ENCODE measurements at places on chromosomes 4 and X.
A peak's percentile ranks its signal among the peaks of the same experiment; 100 is the strongest.

- no peak for DNase-seq
These were observed 8.7 kb upstream of the DCTD start for GRCh38 chr4:182925855-182926254.

- DNase-seq, result no peak
These were observed 65.7 kb upstream of the EXOC1L start for GRCh38 chr4:55753856-55754255.

DNA sequence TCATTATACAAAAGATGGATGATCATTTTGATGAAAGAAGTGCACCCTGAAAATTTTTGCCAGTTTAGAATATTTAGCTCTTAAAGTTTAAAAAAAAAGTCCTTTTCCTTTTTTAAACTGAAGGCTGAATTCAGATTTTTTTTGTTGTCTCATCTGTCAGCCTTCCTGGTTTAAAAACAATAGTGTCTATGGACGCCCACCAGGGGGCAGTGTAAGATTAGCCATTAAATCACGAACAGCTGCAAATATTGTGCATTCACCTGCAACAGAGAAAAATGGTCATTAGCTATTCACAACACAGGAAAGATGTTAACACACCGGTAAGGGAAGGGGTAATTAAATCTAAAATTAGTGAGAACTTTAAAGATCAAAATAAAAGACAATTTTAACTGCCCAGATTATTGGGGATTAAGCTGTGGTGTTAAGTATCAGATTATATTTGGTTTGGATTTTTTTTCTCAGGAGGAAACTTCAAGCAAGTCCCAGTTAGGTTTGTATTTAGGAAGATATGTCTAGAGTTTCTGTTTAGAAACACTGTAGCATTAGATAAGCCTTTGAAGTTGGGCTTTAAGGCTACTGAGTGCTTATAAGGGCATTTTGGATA is 4.4 kb upstream of the CXorf38 start:
- peak; percentile 1 for DNase-seq

GRCh38 chr4:149113804-149114430 is 671.7 kb upstream of the NR3C2 start:
- DNase-seq, result no peak

DNA sequence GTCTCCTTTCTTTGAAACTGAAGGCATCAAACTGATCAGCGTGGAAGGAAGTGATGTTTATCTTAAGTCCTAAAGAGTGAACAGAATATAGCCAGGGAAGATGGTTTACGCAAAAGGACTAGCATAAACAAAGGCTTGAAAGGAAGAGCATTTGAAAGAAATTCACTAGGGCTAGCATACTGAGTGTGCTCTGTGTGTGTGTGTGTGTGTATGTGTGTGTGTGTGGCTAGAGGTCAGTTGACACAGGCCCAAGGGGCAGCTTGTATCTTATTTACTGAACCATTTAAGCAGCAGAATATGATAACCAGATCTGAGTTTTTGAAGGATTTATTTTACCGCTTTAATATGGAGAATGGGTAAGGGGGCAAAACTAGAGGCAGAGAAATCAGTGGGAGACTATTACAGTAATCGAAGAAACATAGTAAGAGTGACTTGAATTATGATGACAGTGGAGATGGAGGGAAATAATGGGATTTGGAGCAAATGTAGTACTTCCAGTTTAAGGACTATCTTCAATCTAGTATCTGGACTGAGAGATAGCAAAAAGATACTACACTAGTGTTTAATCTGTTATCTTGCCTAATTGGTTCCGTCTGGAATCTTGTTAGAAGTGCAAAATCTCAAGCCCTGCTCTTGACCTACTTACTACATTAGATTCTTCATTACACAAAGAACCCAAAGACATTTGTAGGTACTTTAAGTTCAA is 36.9 kb downstream of the CEP44 start:
- no peak for DNase-seq

DNA sequence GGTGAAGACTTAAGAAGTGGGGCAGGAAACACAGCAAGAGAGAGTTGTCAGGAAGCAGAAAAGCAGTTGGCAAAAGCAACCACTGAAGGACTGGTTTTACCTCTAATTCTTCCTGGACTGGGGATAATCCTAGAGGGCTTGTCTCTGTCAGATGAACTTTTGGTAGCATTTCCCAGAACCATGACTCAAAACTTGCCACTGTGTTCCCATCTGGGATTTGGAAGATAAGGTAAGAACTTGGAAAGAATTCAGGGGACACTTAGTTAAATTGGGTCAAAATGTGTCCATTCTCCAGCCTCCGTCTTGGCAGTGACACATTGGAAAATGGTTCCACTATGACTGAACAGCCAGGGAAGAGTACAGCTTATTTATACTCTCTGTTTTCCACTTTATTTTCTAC is 55.7 kb downstream of the CD38 start:
- no peak for DNase-seq

DNA sequence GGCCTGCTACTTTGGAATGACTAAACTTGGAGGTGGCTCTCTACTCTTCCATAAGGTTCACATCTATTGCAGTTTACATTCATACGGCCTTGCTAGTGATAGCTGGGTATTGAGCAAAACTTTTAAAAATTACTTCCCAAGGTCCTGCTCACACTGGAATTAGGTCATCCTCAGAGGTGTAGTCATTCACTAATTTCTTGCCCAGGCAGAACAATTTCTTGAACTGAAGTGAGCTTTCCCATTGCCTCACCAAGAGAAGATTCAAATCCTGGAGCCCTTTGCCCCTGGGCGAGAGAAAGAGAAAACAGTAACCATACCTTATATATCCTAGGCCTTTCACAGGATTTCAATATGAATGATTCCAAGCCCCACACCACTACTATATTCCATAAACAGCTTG is 109.2 kb downstream of the GUCY2F start:
- DNase-seq, result no peak

- no peak for DNase-seq
These were observed 56.2 kb downstream of the COX7B2 start for GRCh38 chr4:46852800-46853199.

DNA sequence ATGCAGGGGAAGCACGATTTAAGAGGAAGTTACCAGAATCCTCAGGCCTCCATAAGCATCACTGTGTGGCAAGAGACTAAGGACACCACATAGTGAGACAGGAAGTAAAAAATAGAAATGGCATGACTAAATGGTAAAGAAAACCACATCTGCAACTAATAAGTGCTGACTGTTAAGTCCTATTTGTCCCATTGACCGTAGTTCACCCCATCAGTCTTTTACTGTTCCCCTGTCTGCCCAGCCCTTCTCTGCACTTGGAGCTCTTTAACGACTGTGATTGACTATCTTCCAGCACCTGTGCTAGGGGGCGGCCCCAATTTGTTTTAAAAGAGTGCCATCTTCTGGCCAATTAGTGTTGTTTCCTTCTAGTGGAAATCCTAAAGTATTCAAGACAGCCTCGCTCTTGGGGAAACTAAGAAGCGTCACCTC is 94.2 kb downstream of the MAOA start:
- no peak for DNase-seq

DNA sequence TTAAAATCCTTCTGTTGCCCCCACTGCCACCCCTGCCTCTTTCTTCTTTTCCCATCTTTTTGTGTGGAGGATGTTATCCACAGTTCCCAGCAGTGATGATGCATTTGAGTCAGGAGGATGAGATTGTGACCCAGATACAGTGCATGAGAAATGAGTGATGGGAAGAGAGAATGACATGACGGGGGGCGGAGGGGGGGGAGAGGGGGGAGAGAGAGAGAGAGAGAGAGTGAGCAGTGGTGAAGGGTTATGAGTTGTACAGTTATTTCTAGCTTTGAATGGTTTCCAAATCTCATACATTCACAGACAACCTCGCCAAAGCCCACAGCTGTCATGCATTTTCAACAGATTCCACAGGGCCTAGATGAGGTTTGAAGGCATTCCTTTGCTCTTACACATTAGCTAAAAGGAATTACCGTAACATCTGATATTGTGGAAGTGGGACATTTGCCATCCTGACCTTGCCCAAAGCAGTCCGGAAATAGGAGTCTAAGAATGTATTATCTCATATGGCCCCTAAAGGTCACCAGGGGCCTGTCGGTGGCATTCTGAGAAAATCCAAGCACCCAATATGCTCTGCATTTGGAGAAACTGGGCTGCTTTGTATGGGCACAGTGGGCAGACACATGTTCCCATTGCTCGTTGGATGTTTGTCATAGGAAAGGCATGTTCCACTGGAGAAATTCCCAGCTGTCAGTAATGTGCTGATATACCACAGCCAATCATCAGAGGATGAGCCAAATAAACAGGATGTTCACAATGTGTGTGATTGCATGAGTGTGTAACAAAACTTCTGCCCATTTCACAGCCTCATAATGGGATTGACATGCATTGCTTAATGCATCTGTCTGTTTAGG is 435.8 kb downstream of the SPRY1 start:
- DNase-seq, result no peak

DNA sequence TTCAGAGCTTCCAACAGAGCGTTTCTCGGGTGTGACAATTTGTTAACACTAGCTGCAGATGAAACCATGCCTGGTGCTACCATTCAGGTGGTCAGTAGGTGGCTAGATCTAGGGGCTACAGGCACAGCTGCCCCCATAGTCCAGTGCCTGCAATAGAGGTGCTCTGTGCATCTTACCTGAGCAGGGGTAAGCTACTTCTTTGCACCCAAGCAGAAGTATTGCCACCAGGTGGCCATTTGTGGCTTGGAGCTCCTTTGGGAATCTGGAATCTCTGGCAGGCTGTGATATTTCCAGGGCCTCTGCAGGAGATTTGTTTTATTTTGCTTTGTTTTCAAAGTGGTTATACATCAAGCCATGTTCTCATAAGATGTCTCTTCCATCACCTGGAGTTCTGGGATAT is 170.7 kb upstream of the PUDP start:
- DNase-seq, result no peak

DNA sequence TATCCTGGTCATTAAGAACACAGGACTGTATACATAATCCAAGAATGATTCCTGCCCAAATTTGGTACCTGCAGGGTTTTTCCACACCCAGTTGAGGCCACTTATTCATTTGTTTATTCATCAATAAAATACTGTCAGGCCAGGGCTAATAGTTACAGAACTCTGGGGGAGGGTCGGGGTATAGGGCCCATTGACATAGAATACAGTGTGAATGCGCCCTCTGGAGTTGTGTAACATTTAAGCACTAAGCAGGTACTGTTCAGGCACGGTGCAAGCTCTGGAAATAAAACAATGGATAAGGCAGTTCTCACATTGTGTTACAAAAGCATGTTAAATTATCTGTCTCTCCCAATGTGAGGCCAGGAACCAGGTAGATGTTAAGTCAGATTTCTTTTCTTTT is 30.8 kb upstream of the LRBA start:
- no peak for DNase-seq

DNA sequence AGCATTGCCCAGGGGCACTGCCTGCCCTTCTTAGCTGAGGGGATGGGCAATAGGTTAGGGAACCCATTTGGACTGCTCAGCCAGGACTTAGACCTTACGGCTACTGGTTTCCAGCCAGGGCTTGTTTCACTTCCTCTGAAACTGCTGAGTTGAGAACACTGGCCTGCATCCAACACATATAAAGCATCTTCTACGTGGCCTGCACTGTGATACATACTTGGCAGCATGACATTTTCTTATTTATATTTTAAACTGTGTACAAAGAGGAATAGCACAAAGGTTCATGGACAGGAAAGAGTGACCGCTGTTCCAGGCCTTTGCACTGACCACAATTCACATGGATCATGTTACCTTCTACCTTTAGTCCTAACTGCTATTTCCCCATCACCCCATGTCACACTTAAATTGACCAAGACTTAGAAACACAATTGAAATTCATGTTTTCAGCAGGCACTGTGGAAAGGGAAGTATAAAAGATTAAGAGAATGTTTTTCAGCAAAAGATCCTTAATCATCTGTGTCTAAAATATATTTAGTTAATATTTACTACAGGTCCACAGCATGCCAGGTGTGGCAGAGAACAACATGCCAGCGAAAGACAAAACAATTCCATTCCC is 43.7 kb downstream of the NLGN4X start:
- DNase-seq, result no peak

DNA sequence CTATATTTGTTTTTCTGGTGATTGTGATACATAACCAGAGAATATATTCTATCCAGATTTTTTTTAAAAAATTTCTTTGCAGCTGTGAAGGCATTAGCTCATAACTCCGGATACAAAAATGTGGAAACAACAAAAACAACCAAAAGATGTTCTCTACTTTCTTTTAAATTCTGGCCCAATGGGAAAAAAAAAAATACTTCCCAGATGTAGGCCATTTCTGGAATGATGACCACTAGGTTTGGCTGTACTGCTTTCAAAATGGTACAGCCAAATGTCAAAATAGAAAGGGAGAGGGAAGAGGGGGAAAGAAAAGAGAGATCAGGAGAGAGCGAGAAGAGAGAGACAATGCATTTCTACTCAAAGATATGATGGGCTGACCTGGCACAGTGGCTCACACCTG is 14.6 kb downstream of the ANOS1 start:
- DNase-seq, result no peak

DNA sequence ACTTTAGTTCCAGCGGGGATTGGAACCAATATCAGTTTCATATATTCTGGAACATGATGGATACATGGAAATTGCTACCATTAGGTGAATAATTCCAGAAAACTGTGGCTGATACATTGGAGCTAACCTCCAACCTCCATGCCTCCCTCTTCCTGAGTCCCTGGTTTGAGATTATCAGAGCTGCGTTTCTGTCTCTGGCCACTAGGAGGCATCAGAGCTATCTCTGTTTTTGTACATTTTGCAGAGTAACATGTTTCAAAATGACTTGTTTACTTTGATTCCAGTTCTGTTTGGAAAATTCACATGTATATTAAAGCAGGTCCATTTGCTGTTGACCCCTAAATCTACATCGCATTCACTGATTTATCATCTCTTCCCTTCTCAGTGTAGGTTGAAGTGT is 2.4 kb upstream of the RAB40AL start:
- no peak for DNase-seq

- DNase-seq, result no peak
These were observed 106.3 kb downstream of the LINC00632 start for GRCh38 chrX:140815868-140816267.

GRCh38 chrX:39619182-39620009 is 478.4 kb downstream of the BCOR start:
- no peak for DNase-seq

GRCh38 chrX:84188320-84188834 is 378 bp upstream of the RPS6KA6 start:
- peak; percentile 16 for DNase-seq

- no peak for DNase-seq
These were observed 130.5 kb downstream of the CPEB2 start for GRCh38 chr4:15132739-15133138.

- DNase-seq, result no peak
These were observed 63.5 kb downstream of the ENOPH1 start for GRCh38 chr4:82493721-82494425.

DNA sequence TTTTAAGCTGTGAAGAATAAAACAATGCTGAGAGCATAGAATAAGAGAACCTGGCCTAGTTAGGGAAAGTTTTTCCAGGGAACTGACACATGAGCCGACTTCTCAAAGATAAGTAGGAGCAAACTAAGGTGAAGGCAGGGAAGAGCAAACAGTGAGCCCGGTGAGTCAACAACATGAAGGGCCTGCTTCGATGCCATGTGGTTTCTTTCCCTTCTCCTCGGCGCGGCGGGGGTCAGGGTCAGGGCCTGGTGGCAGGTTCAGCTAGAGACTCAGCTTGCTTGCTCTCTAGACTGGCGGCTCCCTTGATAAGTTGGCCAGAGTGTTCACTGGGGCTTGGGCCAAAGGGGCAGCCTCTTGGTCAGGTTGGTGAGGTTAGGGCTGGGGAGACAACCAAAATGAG is 81.1 kb downstream of the DLG3 start:
- no peak for DNase-seq
